ENCODE measurements at places on chromosomes 16 and 17.

GRCh38 chr17:77746896-77747554, 211.5 kb upstream of the TNRC6C start:
- no peak for DNase-seq

GRCh38 chr16:27745348-27745747, 195.4 kb downstream of the KATNIP start:
- DNase-seq: no peak

- no peak for DNase-seq
These were observed 241.6 kb upstream of the SALL1 start for GRCh38 chr16:51392521-51393187.

GRCh38 chr17:50290933-50291332, 16.7 kb downstream of the TMEM92 start:
- no peak for DNase-seq

GRCh38 chr17:46738544-46738943, 79.9 kb downstream of the WNT3 start:
- DNase-seq: no peak

DNA sequence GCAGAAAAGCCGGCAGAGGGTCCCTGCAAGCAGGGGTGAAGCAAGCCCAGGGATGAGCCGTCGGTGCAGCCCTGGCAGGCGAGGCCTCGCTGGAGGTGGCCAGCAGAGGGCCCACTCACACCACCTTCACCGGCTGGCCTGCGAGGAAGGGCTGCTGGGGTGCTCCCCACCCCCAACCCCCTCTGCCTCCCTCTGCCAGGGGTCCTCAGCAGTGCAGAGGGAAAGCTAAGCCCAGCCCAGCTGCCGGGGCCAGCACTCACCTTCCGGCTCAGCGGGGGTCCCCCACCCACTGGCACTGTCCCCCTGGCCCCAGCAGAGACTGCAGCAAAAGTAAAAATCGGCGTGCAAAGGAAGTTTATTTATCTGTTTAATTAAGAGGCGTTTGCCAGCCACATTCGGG, 113.4 kb downstream of the ENGASE start:
- no peak for DNase-seq

DNA sequence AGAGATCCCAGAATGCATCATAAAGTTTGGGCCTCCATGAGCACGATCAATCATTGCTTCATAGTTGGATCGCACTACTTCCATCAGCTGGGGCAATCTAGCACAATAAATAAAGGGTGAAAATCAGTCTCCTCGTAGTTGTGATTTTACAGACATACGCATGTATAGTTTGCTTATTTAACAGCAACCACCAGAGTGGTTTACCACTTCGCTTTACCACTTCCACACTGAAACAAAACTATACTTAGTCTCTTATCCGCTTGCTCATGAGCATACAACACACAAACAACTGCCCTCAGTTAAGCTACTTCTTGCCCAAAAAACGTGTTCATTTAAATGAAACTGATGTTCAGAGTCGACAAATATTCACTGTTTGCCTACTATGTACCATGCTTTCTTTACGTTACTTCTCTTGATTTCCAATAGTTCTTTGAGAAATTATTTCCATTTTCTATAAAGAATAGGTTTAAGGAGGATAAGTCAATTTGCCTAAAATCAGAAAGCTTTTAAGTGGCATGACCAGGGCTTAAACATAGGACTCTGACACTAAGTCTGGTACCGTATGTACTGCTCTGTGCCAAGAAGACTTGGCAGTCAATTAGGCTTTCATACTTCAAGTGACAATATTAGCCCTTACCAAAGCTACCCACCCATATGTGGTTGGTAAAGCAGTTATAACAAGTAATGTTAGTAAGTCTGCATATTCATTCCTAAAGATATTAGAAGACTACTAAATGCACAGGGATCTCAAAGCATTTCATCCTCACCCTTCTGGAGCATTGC, 22.0 kb downstream of the SETD6 start:
- DNase-seq: no peak

DNA sequence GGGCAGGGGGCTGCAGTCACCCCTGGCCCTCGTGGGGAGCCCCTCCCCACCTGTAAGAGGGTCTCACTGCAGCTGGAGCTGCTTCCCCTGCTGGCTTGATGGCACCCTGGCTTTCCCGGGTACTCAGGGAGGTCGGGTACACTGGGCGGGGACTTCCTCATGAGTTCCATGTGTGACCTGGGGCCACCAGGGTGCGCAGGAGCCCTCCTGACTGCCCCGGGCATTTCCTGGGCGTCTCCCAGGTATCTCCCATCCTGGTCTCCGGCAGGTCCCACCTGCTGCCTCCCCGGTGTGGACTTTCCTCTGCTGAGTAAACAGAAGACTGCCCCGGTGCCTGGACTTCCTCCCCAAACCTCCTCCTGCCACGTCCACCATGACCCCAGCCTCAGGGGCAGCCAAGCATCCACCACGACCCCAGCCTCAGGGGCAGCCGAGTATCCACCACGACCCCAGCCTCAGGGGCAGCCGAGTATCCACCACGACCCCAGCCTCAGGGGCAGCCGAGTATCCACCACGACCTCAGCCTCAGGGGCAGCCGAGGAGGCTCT, 40.9 kb downstream of the CBFA2T3 start:
- peak; percentile 54 for DNase-seq

- DNase-seq: no peak
These were observed 736.5 kb downstream of the KCNJ2 start for GRCh38 chr17:70905796-70906195.

DNA sequence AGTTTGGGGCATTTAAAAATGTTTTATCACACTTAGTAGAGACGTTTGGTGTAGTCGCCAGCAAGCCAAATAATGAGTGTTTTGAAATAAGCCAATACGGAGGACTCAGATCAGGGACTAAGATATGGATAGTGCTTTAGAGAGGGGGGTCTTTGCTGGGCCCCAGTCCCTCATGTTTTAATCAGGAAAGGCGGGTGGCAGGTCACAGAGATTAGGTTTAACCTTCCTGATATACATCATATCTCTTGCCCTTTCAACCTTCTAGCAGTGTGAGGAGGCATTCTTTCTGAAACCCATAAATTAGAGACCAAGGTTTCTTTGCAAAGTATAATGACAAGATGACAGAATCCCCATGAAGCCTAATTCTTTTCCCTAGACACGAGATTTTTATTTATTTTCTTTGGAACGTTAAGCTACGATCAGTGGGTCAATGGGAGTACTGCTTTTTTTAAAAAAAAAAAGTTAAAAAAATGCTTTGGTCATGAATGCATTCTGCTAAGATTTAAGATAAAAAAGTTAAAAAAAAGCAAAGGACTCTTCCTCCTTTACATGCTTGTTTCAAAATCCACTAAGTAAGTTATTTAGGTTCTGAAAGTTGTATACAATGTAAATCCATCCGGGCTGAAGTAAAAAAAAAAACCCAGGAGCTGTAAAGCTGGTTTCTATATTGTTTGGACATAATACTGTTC, 572.1 kb upstream of the SALL1 start:
- no peak for DNase-seq

DNA sequence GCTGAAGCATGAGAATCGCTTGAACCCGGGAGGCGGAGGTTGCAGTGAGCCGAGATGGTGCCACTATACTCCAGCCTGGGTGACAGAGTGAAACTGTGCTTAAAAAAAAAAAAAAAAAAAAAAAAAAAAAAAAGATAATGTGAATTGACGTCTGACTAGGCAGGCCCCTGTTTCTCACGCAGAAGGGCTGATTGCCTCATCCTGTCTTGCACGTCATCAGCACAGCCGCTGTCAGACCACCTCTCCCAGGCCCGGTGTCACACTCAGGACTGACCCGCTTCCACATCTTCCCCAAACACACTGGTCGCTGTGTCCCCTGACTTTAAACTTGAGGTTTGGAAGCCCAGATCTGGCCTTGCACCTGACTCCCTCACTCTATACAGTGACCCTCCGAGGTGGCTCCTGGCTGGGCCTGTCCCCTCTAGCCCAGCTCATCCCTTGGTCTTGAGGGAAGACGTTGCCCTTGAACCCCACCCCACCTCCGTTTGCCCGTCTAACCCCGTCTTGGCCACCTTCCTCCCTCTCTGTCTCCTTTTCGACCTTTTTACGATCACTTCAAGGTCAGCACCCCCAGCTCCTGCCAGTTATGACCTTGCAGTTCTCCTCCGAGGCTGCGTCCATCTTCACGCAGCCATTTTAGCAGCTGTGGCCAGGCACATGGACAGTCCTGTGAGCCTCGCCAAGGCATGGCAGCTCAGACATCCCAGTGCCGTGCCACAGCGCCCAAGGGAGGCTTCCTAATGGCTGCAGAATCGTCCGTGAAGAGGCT, 149.9 kb upstream of the PLCG2 start:
- DNase-seq: no peak

GRCh38 chr16:27325736-27326135, 12.0 kb downstream of the IL4R start:
- no peak for DNase-seq

GRCh38 chr17:47291242-47291873, 32.4 kb upstream of the EFCAB13 start:
- no peak for DNase-seq

DNA sequence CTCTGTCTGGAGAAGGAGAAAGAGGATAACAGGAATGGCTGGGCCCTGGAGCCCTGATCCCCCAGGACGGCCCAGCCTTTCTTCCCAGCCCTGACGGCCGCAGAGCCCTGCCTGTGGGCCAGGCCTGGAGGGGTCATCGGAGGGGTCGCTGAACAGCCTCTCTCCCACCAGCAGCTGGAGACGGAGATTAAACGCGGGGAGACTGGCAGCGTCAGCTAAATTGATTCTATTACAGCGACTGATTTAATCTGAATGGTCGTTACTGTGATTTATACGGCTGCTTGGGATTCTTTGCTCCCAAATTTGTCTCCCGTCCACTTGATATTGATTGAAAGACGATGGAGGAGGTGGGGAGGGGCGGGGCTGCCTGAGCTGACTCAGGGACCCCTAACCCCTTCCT, 7.1 kb upstream of the CDH15 start:
- no peak for DNase-seq

DNA sequence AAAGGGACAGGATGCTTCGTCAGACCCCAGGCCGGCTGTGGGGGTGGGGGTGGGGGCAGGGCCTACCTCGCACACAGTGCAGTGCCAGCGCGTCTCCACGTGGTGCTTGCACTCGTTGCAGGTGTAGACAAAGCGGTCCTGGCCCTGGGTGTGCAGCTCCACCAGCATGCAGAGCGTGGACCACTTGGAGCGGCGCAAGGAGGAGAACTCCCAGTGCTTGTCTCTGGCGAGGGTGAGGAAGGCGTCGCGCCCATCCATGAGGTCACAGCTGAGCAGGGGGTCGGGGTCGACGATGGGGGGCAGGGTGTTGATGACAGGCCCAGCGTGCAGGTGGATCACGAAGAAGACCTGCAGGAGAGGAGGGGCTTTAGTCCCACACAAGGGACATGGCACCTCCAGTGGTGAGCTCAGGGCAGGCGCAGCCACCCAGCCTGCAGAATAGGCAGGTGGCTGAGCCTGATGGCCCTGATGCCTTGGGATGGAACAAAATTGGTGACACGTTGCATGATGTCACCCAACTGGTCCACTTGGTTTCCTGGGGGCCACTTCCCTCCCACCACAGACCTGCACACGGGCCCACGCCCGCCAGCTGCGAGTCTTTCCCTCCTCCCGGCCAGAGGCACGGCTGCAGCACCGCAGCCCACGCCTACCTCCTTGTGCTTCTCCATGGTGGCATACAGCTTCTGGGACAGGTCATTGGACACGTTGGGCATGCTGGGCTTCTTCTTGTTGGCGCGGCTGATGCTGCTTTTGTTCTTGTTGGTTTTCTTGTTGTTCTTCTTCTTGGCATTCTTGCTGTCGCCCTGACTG, 14.0 kb upstream of the TRAP1 start:
- no peak for DNase-seq

DNA sequence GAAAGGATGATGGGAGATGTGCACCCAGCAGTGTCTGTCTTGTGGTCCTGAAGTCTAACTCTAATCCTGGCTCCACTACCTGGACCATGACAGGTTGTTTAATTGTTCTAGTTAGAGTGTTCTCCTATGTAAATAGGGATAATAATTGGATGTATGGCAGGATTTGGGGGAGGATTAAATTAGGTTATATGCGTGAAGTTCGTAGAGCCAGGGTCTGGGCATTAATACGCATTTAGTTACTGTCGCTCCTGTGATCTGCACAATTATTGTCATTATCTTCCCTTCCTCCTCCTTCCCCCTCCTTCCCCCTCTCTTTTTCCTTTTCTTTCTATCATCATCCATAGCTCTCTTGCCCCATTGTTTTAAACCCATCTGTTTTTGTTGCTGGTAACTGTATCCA, 210.3 kb downstream of the WWOX start:
- no peak for DNase-seq

DNA sequence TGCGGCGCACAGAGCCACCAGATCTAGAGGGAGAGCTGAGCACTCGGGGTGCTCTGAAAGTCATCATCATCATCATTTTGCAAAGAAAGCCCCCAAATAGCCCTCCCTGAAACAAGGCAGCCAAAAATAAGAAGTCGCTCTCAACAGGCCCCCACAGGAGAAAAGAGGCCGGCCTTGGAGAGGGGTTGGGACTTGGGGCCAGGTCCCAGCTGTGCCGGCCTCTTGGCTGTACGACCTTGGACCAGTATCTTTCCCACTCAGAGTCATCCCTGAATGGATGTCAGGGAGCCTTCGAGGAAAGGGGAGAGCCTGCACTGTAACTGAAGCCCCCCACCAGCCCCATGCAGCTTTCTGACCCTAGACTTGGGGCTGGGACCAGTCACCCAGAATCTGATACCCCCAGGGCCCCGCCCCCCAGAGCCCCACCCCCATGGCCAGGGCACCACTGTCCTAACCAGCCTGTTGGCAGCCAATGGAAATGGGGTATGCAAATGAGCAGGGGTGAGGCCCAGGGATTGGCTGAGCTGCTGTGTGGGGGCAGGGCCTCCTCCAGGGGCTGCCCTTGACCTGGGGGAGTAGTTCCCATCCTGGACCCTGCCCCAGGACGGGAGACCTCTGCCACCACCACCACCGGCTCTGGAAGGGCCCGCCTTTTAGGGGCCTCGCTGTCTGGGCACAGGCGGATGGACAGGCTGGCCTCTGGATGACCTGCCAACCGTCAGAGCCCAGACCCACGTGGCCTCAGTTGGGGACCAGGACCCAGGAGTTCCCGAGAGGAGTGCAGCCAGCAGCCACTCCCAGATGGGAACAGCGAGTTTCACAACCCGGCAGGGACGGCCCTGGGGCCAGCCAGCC, 15.4 kb downstream of the ZFPM1 start:
- DNase-seq: no peak

- no peak for DNase-seq
These were observed 17.0 kb downstream of the ACSF3 start for GRCh38 chr16:89110641-89111040.

DNA sequence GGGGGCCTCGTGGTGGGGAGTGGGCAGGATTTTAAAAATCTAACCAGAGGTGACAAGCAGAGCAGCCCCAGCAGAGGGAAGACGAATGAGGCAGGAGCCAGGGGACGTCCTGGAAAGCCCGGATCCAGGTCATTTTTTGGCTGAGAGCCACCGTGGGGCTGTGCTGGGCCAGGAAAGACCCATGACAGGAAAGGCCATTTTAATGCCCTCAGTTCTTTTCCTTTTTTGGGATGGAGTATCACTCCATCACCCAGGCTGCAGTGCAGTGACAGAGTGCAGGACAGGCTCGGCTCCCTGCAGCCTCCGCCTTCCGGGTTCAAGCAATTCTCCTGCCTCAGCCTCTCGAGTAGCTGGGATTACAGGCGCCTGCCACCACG, 30.5 kb upstream of the JPH3 start:
- DNase-seq: no peak
